T-cell (primary cell): ENCODE measurements at places on chromosomes 12 and 14.

GRCh38 chr12:121992059-121992879, 29.4 kb upstream of the BCL7A start:
- peaks cover 6% of the 10 kb centered on the region for H3K27me3 ChIP-seq
- peaks cover 5% of the 10 kb centered on the region for H3K4me1 ChIP-seq
- H3K4me3 ChIP-seq, result no peak overlapping the region

GRCh38 chr12:76413121-76413520, 64.9 kb upstream of the BBS10 start:
- H3K27ac ChIP-seq, result no peak overlapping the region
- peaks cover 3% of the 10 kb centered on the region for H3K36me3 ChIP-seq
- no peak overlapping the region for H3K4me3 ChIP-seq
- peaks cover 3% of the 10 kb centered on the region for H3K4me1 ChIP-seq

GRCh38 chr12:93813972-93814821, 137.0 kb downstream of the CRADD start:
- H3K36me3 ChIP-seq, result no peaks in the 10 kb centered on the region
- H3K27ac ChIP-seq, result no peak overlapping the region
- H3K4me3 ChIP-seq, result no peak overlapping the region
- H3K27me3 ChIP-seq, result no peaks in the 10 kb centered on the region
- DNase-seq, result no peak

GRCh38 chr12:41993283-41993682, 151.4 kb downstream of the GXYLT1 start:
- DNase-seq, result no peak
- H3K4me1 ChIP-seq, result no peaks in the 10 kb centered on the region
- no peaks in the 10 kb centered on the region for H3K27me3 ChIP-seq
- H3K36me3 ChIP-seq, result no peaks in the 10 kb centered on the region

GRCh38 chr12:85575120-85576096, 260.8 kb downstream of the RASSF9 start:
- no peak for DNase-seq
- no peak overlapping the region for H3K27ac ChIP-seq
- no peaks in the 10 kb centered on the region for H3K4me1 ChIP-seq
- no peaks in the 10 kb centered on the region for H3K36me3 ChIP-seq
- no peaks in the 10 kb centered on the region for H3K27me3 ChIP-seq

DNA sequence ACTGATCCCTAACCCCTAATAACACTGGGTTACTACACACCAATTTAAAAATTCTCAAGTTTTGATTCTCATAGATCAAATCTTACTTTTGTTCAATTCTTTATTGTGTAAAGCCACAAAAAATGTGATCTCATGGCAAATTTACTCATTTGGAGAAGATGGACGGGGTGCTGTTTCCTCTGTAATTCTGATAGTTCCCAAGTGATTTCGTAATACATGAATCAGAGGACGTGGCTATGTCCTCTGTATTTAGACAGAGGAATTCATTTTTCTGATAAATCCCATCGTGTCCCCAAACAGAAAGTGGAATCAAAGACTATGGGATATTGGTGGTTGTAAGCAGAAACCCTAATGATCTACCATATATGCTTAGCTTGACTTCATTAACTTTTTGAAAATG, 76.6 kb upstream of the GNG2 start:
- no peak overlapping the region for H3K27ac ChIP-seq
- H3K4me3 ChIP-seq, result no peak overlapping the region
- peaks cover 10% of the 10 kb centered on the region for H3K4me1 ChIP-seq
- H3K36me3 ChIP-seq, result no peaks in the 10 kb centered on the region
- H3K27me3 ChIP-seq, result no peaks in the 10 kb centered on the region
- DNase-seq, result no peak

DNA sequence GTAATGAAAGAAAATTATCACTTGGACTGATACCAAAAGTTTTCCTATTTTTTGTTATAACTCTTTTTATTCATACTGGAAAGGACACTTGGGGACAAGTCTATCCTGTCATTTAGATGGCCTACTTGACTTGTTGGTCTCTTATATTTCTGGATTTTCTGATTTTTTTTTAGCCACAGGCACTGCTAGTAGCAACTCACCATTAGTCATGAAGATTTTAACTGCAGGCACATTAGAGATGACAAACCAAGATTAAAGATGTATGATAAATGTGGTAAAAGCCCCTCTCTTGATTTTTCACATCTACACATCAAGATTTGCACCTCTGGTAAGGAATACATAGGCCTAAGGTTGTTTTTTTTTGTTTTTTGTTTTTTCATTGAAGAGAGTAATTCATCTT, 217.0 kb downstream of the SLC25A21 start:
- H3K36me3 ChIP-seq, result no peaks in the 10 kb centered on the region
- no peak overlapping the region for H3K27ac ChIP-seq
- H3K27me3 ChIP-seq, result no peaks in the 10 kb centered on the region
- H3K4me3 ChIP-seq, result no peak overlapping the region

- no peaks in the 10 kb centered on the region for H3K4me1 ChIP-seq
- no peaks in the 10 kb centered on the region for H3K36me3 ChIP-seq
- no peak overlapping the region for H3K4me3 ChIP-seq
- no peak for DNase-seq
- H3K27me3 ChIP-seq, result no peaks in the 10 kb centered on the region
These were observed 141.5 kb upstream of the RFLNA start for GRCh38 chr12:124153392-124153791.

- no peak for DNase-seq
- no peak overlapping the region for H3K4me3 ChIP-seq
- H3K27me3 ChIP-seq, result peaks cover 12% of the 10 kb centered on the region
- no peak overlapping the region for H3K27ac ChIP-seq
- H3K36me3 ChIP-seq, result no peaks in the 10 kb centered on the region
These were observed 8.8 kb upstream of the PEX5 start for GRCh38 chr12:7180685-7181084.
